Effector memory CD8-positive, alpha-beta T cell (primary cell): ENCODE measurements at places on chromosomes 13 and 19.

GRCh38 chr19:38135150-38135998 lies 88.6 kb downstream of the DPF1 start:
- no peak for DNase-seq

DNA sequence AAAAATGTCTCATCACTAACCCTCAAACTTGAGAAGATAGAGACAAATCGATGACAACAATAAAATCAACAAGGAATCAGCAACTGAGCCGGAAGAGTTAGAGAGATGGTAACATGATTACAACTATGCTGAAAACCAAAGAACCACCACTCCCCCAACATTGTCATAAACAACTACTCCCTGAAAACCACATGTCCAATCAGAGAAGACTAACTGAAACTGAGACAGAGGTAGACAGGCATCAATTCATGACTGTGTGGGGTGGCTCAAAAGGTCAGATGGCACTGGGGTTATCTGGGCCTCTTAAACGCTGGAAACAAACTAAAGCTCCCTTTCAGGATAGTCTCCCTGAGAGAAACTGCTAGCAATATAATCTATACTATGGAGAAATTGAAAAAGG lies 488.8 kb downstream of the KCTD12 start:
- no peak for DNase-seq

DNA sequence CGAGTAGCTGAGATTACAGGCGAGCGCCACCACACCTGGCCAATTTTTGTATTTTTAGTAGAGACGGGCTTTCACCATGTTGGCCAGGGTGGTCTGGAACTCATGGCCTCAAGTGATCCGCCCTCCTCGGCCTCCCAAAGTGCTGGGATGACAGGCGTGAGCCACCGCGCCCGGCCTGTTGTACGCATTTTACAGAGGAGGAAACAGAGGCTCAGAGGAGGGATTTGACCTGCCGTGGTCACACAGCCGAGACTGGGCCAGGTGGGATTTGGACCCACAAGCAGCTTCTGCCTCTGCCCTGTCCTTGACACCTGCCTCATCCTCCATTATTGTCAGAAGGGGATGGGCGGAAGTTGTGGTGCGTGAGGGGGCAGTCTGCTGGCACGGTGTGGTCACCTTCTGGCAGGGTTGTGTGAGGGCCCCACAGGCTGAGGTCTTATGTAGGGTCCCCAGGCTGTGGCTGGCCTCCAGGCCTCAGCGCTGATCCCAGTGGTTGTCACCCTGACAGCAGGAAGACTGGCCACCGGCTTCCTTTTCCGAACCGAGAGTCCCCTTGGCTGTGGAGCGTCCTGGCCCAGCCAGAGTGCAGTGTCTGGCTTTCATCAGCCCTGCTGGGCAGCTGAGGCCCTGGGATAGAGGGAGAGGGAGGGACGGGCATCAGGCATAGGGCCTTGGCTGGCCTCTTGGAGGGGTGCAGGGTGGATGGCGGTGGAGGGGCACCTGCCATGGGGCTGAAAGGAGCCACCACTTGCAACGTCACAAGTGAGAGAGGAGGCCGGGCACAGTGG lies 20.3 kb downstream of the NFIC start:
- DNase-seq = no peak

GRCh38 chr13:94057618-94058186 lies 421.8 kb downstream of the DCT start:
- DNase-seq = no peak

GRCh38 chr13:32590266-32590665 lies 4.0 kb downstream of the PDS5B start:
- DNase-seq = no peak

DNA sequence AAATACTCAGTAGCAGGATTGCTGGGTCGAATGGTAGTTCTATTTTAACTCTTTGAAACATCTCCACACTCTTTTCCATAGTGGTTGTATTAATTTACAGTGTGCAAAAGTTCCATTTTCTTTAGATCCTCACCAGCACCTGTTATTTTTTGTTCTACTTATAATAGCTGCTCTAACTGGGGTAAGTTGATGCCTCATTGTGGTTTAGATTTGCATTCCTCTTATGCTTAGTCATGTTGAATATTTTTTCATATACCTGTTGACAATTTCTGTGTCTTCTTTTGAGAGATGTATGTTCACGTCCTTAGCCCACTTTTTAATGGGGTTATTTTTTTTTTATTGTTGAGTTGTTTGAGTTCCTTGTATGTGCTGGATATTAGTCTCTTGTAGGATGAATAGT lies 144.6 kb downstream of the NBEA start:
- no peak for DNase-seq
